ENCODE measurements at places on chromosomes 12 and 14. TPM values are rescaled to one million over a fixed set of nuclear protein-coding genes. Genes with fewer than 3 reads are reported as not detected.

The TAS2R13 gene
- total RNA-seq: 0.39 TPM

DNA sequence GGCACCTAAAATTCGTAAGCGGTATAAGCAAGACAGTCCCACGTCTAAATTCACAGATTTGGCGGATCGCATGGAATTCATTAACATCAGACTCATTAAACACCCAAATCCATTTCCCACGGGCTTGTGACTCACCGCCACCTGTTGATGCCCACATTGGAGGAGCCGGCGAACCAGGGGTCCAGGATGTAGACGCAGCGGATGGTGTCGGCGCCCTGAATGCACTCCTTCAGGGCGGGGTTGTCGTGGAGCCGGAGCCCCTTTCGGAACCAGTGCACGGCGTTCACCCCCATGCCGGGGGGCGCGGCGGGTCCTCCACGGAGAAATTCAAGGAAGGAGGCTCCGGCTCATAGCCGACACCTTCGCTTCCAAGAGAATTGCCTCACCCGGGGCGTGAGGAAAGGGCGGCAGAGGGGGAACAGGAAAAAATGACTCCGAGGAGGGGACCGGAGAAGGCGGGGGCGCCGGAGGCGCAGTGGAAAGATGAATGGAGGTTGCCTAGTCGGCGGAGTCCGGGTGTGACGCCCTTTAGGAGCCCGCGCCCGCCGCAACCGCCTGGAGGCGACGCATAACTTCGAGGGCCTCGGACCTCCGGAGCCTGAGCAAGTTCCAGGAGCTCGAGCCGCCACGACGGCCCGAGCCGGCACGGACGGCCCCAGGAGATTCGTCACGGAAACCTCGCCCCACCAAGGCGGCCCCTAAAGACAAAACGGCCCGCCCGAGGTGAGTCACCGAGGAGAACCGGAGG is 506 bp downstream of the CRY1 start:
- no peak for DNase-seq

GRCh38 chr12:123830675-123831074 is 68.6 kb downstream of the DNAH10 start:
- DNase-seq: no peak

DNA sequence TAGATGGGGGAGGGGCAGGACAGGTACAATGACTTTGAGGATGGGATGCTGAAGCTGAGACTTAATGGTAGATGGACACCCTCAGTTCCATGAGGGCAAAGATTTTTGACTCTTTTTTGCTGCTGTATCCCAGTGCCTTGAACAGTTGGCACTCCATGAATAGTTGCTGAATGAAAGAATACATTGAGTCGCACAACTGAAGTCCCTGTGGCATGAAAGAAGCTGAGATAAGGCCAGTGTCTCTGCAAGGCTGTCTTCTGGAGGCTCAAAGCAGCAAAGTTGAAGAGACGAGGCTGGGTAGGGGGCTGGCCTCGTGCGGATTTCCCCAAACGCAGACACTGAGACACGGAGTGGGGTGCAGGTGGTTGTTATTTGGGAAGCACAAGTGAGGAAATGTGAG is 179.3 kb downstream of the ADCK1 start:
- DNase-seq: no peak

GRCh38 chr12:3964439-3964838 is 91.2 kb upstream of the PARP11 start:
- DNase-seq: peak; percentile 7

GRCh38 chr14:54692284-54692772 is 125.4 kb downstream of the SAMD4A start:
- no peak for DNase-seq

The ALG10 gene
- total RNA-seq: 10.3 TPM

The SRRM4 gene
- total RNA-seq: not detected

- no peak for DNase-seq
Observed at GRCh38 chr12:100329800-100330199, 27.1 kb upstream of the SLC17A8 start.

- DNase-seq: no peak
Observed at GRCh38 chr12:121787063-121788025, 6.1 kb downstream of the RHOF start.

DNA sequence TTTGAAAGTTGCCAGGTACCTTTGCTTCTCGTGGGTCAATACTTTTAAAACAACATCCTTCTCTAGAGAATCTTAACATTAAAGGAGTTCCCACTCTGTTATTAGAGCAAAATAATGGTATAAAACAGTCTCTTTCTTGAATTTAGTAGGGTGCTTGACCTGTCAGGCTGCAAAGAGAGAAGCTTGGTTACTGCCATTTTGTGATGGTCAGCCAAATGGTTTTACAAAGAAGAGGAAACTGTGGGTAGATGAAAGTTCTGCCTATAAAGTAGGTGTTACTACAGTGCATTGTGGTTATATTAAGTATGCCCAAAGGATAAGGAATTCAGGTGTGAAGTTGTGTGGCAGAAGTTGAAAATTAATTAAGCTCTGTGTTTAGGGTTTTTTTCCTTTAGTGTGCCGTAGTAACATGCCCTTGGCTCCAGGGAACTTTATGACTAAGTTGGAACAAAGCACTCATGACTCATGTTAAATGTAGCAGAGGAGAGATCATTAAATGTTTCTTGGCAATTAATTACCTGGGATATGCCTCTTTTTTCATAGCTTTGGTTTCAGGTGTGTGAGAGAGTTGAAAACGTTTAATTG is 354.0 kb upstream of the KITLG start:
- no peak for DNase-seq
